ENCODE measurements at places on chromosomes 7 and 10. TPM values are rescaled to one million over a fixed set of nuclear protein-coding genes. Genes with fewer than 3 reads are reported as not detected.

The TMEM270 gene
- not detected for total RNA-seq

The LIMK1 gene
- 16.5 TPM for total RNA-seq

The IFIT1B gene
- 3.0 TPM for total RNA-seq

The SP8 gene
- not detected for total RNA-seq

The FAM25G gene
- not detected for total RNA-seq

The CNPY1 gene
- not detected for total RNA-seq

The C10orf53 gene
- not detected for total RNA-seq

The SLC18A3 gene
- not detected for total RNA-seq

The ADAM8 gene
- total RNA-seq, result 11.7 TPM

The CCNY gene
- 41.5 TPM for total RNA-seq

The AGBL3 gene
- 2.9 TPM for total RNA-seq

The OPALIN gene
- total RNA-seq, result not detected

The CALY gene
- total RNA-seq, result not detected

The MUC3A gene
- 0.35 TPM for total RNA-seq

The EXOC4 gene
- total RNA-seq, result 130 TPM

The NEUROG3 gene
- total RNA-seq, result not detected

The AASS gene
- 62.9 TPM for total RNA-seq

The ASZ1 gene
- total RNA-seq, result not detected

The ARMC10 gene
- total RNA-seq, result 35.6 TPM

The NODAL gene
- total RNA-seq, result not detected

The SHLD2 gene
- total RNA-seq, result 30.8 TPM

The FAM221A gene
- total RNA-seq, result 11.1 TPM

The SFMBT2 gene
- 10.4 TPM for total RNA-seq

The STRIP2 gene
- 4.6 TPM for total RNA-seq

The SNX13 gene
- 56.0 TPM for total RNA-seq

The TBX20 gene
- total RNA-seq, result not detected

The MYH16 gene
- total RNA-seq, result 0.06 TPM

The PODXL gene
- 127 TPM for total RNA-seq

The TRIM50 gene
- 0.18 TPM for total RNA-seq

The DOCK4 gene
- 46.9 TPM for total RNA-seq

The SKIDA1 gene
- 7.5 TPM for total RNA-seq

The PLCE1 gene
- 16.2 TPM for total RNA-seq

The TAS2R41 gene
- total RNA-seq, result not detected

The LRRC4 gene
- 3.4 TPM for total RNA-seq

The RAPGEF5 gene
- total RNA-seq, result 138 TPM

The HECW1 gene
- total RNA-seq, result 9.2 TPM

The ACTR3C gene
- 23.4 TPM for total RNA-seq

Data from metanephros (tissue), 2 donors.